ENCODE measurements at places on chromosomes 7 and 10.

DNA sequence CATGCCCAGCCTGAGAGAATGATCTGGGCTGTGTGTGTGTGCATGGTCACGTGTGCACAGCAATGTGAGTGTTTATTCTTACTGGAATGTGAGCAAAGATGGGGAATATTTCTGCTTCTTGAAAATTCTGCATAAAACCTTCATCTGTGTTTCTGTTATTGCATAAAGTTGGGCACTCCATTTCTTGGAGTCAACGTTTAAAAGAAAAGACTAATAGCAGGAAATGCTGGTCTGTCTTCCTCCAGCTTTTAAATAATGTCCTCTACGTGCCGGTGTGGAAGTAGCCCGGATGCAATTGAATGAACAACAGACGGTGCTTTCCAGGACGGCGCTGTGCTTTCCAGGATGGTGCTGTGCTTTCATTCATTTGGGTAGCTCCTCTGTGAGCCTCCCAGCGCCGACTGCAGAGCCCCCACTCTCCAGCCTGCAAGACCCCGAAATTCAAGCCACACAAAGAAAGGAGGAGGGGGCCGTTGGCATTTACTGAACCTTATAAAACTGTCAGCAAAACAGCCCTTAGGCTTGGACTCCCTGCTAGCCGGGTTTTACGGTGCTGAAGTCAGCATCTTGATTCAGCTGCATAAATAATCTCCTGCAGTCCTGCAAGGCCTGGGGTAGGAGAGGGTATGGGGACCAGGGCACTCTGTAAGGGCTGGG is 158.2 kb upstream of the PRKCQ start:
- DNase-seq, result no peak

GRCh38 chr7:13117103-13117502 is 429.7 kb downstream of the ARL4A start:
- no peak for DNase-seq

DNA sequence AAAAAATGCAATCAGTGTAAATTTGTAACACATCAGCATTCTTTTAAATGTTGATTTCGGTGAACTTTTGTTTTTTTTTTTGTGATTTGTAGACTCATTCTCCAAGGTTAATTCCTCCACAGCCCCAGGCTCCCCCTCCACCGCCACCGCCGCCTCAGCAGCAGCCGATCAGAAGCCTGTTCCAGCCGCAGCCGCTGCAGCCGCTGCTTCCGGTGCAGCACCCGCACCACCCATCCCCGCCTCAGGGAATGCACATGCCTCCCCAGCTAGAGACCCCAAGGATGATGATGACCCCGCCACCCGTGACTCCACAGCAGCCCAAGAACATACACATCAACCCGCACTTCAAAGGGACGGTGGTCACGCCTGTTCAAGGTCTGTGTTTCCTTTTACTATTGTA is 66.6 kb downstream of the RBM33 start:
- peak; percentile 1 for DNase-seq

GRCh38 chr10:97336942-97337831 is 2.7 kb upstream of the FRAT2 start:
- DNase-seq, result no peak

DNA sequence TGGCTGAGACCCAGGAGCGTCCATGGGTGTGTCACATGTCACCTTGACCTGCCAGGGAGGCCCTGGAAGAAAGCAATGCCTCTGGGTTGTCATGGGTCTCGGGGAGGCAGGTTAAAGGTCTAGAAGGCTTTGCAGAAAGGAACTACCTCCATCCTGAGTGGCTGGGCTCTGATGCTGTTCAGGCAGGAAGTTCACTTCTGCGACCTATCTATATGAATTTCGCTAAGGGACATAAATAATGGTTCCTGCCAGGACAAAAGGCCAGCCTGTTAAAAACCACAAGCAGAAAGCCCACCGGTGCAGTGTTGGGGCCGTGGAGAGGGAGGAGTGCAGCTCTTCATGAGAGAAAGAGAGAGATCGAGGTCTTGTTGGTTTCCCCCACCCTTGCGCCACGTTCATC is 182.9 kb downstream of the PTPN20 start:
- DNase-seq, result no peak

DNA sequence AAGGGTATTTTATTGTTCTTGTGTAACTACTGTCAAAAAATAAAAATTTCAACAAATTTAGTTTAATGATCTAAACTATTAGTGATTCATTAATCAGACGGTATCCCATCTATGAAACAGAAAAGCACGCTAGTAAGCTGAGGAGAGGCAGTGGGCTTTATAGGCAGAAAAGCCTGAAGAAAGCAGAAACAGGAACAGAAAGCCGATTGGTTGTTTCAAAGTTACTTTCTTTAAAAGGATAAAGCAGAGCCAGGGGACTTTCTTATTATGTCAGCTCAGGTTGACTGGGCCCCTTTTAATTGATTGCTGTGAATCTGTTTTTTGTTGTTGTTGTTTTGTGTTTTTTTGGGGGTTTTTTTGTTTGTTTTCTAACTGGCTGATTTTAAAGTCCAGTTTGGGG is 105.5 kb downstream of the TES start:
- DNase-seq, result no peak

DNA sequence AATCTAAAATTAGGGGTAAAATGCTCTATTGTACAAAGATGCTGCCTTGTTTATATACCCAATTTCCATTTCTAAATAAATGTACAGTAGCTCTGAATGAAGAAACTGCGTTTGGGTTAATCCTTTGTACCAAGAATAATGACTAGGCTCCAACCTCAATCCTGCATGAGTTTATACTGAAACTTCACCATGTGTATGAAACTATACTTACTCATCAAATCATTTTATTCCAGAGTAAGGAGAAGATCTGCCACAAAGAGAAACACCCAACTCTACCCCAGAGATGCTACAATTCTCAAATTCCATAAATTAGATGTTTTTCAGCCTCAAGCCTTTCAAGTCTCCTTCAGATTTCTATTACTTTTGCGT is 53.8 kb upstream of the AKR1E2 start:
- DNase-seq, result no peak

GRCh38 chr7:1134951-1135350 is 25.0 kb downstream of the ZFAND2A start:
- no peak for DNase-seq

- DNase-seq, result no peak
Observed at GRCh38 chr7:49783446-49783845, 10.0 kb downstream of the VWC2 start.

- no peak for DNase-seq
Observed at GRCh38 chr7:145850636-145851035, 266.0 kb upstream of the CNTNAP2 start.

GRCh38 chr7:6074612-6075380 is 43.6 kb downstream of the ANKRD61 start:
- no peak for DNase-seq

- no peak for DNase-seq
Observed at GRCh38 chr10:61280303-61280702, 172.9 kb downstream of the TMEM26 start.

DNA sequence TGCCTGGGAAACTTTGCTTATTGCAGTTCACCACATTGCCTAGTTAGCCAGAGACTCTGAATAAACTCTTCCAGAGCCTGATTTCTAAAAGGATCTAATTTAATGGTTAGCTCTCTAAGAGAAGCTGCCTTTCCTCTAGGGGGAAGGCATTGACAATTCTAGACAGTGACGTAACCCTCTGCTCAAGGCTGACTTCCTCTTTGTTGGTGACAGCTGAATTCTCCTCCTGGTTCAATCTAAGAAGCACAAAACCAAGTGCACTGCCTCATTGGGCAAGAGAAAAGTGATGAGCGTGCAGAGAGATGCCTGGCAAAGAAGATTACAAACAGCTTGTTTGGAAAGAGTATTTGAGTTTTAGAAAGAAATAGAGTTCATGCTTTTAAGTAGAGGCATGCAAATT is 102.7 kb downstream of the MACC1 start:
- DNase-seq, result peak; percentile 75

- DNase-seq, result no peak
Observed at GRCh38 chr10:110706690-110707098, 62.6 kb downstream of the RBM20 start.

GRCh38 chr7:127996253-127997071 is 34.8 kb downstream of the LRRC4 start:
- DNase-seq, result no peak

- DNase-seq, result peak; percentile 73
Observed at GRCh38 chr7:144513334-144513733, 109.8 kb upstream of the NOBOX start.

DNA sequence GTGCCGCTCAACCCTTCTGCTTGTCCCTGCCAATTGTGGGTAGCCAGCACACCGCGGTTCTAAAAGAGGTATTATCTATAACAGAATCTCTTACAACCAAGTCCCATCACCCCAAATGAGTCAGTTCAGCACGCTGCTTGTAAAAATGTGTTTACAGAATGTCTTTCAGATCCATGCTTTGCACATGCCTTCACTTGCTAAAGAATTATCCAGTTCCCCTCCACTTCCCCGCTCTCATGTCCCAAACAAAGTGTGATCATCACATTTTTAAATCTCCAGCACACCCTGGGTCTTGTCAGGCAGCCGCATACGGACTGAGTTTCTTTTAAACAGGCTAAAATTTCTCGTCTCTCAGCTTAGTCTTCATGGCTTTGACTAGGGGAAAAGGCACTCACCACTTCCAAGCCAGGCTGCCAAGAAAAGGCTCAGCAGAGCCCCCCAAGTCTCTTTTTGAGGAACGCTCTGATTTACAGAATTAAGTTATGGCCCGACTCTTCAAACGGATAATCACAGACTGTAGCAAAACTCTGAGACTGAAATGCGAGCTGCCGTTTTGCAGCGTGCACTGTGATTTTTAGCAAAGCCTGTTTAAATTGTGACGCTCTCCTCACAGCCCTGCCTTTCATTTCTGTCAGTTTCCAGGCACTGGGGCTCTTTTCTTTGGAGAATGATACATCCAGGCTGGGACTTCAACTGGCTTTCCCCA is 29.8 kb upstream of the FGFR2 start:
- no peak for DNase-seq

GRCh38 chr7:10015687-10016086 is 958.0 kb upstream of the PHF14 start:
- DNase-seq, result no peak

GRCh38 chr7:102935450-102936115 is 22.8 kb downstream of the LRRC17 start:
- no peak for DNase-seq

DNA sequence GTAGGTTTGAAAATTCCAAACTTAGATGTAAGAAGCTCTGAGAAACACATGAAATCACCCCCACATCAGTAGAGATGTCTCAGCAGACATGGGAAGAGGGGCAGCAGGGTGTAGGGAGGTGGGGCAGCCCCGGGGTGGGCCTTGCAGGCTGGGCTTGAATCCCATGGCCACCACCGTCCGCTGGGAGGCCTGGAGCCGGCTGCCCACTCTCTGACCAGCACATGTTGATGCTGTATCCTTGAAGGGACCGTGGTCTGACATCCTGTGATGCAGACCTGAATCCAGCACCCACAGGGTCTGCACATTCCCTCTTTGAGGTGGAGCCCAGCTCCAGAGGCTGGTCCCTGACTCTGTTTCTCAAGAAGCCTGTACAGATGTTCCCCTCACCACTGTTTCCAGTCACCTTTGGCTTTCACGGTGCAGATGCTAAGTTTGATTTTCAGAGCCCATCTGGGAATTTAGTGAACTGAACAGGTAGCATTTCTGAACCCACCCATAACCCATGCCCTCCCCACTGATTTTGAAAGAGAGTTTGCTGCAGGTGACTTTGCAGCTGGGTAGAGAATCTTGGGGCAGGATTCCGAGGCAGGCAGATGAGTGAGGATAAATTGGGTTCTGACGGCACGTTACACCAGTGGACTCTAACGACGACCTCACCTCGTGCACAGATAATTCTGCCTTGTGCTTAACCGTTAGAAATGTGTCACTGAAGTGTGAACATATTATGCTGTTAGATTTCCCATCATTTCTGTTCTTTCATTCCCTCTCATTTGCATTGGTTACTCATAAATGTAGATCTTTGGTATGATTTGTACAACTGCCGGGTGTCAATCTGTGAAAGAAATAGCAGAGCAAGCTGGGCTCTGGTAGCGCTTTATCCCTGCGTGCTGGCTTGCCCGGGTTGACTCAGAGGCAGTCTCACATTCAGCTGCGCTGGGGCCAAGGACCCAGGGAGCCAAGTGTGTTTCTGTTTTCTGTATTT is 45.7 kb downstream of the IKZF1 start:
- DNase-seq, result no peak

DNA sequence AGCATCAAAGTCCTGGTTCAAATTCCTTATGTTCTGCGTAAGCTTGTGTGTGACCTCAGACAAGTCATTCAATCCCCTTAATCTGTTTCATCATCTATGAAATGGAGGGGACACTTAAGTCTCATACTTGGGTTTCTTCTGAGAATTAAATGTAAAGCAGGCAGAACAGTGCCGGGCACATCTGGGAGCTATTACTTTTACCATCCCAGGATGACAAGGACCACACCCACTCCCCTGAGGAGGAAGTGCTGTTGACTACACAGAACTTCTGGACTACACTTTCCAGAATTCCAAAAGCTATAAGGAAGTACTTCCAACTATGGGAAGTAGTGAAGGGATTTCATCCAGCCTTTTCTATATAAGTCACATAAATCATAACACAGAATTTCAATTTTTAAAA is 294.9 kb downstream of the IPMK start:
- no peak for DNase-seq

- DNase-seq, result no peak
Observed at GRCh38 chr7:1815051-1815481, 145.0 kb downstream of the ELFN1 start.

- DNase-seq, result no peak
Observed at GRCh38 chr7:35691827-35692307, 3.1 kb downstream of the HERPUD2 start.

- no peak for DNase-seq
Observed at GRCh38 chr10:69344591-69345252, 66.4 kb downstream of the HK1 start.

DNA sequence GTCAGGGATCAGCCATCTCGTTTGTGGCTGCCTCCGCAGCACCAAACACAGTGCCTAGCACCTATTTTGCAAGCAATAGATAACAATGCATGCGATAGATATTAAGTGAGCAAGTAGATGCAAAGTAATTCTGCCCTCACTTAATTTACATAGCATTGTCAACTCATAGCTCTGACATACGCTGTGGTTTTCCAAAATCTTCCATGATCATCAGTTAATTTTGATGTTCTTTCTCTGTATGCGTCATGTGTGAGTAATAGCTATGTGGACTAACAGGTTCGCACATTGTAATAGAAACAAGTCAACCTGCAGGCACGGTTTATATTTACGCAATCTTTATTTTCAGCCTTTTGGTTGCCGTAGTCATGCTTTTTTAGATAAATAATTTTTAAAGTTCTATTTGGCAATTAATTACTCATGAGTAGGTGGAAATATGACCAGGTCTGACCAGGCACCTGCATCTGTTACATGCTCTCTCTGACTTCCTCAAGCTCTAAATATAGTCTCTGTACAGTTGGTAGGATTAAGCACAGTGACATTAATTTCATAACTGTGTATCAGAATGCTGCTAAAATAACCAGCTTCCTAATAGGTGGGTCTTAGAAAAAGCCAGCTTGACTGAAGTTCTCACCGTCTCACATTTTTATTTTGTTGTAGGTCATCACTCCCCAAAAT is 13.3 kb downstream of the MAP3K8 start:
- peak; percentile 12 for DNase-seq

All from MM.1S (cell line).